Activated CD8-positive, alpha-beta memory T cell treated with anti-CD3 and anti-CD28 coated beads, Interleukin-2, amount 50 U/mL, for 4 hours (primary cell): ENCODE measurements at places on chromosomes 7 and 10.

- no peak for DNase-seq
Measured at GRCh38 chr7:30470771-30471170, 7.8 kb downstream of the NOD1 start.

GRCh38 chr10:27225642-27226257 is 14.8 kb downstream of the ACBD5 start:
- no peak for DNase-seq

DNA sequence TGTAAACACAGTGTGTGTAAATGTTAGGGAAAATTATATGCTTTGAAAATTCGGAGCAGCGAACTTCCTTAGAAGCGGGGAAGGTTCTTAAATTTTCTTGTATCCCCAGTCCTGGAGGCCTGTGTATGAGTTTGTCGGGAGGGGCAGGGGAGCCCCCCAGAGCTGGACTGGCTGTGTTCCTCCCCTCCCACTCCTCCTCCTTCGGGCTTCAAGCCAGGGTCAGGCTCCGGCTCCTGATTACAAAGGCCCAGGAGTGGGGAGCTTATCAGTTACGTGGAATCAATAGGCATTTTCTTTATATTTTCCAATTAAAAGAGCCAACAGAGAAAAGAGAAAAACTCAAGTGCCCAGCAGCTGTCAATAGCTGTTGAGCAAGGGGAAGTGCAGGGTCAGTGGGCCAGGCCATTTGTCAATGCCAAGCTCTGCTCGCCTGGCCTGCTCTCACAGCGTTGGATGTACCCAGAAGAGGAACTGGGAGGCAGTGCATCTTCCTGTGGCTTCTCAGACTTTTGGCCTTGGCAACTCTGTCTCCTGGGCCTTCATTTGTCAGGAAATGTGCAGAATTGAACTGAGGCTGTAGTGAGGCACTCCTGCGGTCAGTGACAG is 156.9 kb upstream of the PCBD1 start:
- DNase-seq, result no peak

DNA sequence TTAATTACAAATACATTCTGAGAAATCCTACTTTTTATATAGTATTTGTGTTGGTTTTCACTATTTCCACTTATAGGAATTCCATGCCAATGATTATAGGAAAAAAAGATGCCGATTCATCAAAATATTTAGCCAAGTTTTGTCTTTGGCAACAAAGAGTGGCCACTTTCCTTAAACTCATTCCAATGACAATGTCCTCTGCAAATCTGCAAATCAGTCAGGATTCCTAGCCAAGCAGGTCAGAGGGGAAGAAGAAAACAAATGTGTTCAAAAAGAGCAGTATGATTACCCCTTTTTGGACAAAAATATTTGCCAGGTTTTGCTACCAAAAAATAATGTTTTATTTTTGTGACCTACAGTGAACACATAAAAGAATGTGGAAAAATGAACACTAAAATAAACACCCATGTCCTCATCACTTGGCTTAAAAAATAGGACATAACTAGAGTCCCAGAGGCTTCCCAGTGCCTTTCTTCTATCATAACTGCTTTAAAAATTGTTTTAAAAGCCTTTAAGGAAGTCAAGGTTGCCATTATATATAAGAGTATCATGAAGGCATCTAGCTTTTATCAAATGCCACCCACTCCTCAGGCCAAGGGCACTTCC is 125.9 kb downstream of the ADAM12 start:
- DNase-seq, result no peak

DNA sequence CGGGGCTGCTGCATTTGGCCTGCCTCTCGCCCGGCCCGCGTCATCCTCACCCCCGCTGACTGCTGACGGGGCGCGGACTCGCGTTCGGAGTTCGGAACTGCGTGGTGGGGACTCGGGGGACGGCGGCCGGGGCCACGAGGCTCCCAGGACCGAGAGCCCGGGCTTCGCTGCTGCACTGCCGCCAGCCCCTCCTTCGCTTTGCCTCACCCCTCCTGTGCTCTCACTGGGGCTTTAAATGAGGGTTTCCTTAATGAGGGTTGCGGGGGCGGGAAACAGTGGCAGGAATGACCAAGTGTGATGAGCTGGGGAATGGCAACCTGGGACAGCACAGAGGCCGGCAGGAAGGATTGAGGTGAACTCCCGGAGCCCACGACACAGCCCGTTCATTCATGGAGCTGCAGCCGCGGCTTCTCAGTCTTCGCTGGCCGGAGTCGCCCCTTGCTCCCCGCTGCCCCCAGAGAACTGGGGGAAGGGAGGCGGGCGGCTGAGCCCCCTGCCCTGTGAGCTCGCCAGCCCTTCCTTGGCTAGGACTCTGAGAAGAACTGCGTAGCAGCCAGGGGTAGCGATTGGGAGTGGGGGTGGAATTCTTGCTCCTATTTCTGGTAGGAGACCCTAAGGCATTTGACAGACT is 1.5 kb upstream of the LRRC4 start:
- DNase-seq, result peak; percentile 26

DNA sequence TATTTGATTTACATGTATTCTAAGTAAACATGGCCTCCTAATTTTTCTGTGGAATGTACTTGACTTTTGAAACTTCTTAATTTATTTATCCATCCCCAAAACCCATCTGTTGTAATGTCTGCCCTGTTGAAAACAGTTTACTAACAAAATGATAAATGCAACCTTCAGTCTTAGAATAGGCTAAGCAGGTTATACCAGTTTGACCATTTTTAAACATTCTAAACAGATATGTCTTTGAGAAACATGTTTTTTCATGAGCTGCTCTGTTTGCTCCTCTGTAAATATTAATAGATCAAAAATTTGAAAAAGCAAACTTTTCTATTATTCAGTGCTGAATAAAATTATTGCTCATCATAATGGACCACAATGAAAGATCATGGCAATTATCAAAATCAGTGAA is 33.4 kb upstream of the NRBF2 start:
- DNase-seq, result no peak

DNA sequence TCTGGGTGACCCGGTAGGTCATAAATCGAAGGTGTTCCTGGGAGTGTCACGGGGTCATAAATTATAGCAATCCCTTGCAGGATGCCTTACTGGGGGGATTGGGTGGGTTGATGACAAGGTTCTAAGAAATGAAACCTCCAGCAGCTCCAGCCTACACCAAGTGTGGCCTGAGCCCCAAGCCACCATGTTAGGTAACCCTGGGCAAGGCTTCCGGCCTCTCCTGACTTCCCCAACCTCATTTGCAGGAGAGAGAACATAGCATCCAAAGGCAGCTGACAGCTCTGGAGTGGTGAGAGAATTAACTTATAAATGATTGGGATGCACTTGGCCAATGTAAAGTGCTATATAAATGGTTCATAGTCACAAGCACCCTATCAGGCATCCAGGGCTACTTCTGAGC is 52.8 kb upstream of the TMEM273 start:
- DNase-seq, result no peak

GRCh38 chr10:80760914-80761371 is 223.2 kb downstream of the SH2D4B start:
- no peak for DNase-seq

DNA sequence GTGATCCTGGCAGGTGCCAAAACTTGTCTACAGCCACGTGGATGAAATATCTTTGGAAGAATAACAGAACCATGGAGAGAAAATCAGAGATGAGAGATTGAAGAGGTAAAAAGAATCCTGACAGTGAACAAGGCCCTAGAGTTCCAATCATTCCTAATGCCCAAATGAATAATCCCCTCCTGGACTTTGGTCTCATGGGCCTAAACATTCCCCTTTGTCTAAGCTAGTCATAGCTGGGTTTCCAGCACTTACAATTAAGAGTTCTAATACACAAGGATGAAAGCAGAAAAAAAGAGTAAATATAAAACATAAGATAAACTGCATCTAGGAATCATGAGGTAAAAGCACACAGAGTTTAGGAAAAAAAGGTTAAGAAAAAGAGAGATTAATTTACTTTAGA is 40.2 kb downstream of the ARHGAP12 start:
- DNase-seq, result no peak

DNA sequence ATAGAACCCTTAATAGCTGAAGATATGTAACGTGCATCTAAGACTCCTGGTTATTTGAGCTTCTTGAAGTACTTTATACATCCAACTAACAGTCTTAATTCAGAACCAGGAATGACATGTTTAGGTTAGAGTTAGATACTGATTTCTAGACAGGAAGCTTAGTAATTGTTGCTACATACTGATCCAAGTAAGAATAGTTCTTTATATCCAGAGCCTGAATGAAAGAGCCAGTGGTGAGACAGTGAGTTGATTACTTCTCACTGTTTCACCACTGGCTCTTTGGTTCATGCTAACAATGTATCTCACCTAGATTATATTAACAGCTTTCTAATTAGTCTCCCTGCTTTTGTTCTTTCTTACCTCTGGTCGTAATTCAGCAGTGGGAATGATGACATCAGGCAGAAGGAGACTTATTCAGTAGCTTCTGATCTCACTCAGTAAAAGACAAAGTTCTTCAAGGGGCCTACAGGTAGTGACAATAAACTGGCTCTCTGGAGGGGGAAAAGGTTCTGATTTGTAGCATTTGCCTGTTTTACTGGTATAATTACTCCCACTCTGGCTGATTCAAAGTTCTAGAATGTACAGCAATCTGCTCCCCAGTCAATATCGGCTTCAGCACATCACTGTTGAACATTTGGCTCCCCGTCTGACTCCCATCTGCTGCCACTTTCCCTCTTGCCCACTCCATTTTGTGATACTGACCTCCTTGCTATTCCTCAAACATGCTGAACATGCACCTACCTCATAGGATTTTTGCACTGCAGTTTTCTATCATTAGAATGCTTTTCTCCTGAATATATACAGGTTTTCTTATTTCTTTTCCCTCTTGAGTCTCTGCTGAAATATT is 29.1 kb downstream of the MCU start:
- no peak for DNase-seq

DNA sequence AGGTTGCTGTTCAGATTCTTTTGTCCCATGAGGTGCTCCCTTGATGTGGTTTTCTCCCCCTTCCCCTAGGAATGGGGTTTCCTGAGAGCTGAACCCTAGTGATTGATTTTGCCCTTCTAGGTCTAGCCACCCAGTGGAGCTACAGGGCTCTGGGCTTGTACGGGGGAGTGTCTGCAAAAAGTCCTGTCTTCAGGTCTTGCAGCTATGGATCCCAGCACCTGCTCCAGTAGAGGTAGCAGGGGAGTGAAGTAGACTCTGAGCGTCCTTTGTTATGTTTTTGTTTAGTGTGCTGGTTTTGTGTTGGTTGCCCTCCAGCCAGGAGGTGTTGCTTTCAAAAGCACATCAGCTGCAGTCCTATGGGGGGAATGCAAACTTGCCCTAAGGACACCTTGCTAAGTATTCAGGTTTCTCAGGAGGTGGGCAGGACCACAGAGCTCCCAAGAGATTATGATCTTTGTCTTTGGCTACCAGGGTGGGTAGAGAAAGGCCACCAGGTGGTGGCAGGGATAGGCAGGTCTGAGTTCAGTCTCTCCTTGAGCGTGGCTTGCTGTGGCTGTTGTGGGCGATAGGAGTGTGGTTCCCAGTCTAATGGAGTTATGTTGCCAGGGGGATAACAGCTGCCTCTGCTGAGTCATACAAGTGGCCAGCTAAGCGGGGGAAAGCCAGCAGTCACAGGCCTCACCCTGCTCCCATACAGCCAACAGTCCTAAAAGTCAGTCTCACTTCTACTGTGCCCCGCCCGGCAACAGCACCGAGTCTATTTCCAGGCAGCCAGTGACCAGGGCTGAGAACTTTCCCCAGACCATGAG is 92.4 kb upstream of the JCAD start:
- no peak for DNase-seq

DNA sequence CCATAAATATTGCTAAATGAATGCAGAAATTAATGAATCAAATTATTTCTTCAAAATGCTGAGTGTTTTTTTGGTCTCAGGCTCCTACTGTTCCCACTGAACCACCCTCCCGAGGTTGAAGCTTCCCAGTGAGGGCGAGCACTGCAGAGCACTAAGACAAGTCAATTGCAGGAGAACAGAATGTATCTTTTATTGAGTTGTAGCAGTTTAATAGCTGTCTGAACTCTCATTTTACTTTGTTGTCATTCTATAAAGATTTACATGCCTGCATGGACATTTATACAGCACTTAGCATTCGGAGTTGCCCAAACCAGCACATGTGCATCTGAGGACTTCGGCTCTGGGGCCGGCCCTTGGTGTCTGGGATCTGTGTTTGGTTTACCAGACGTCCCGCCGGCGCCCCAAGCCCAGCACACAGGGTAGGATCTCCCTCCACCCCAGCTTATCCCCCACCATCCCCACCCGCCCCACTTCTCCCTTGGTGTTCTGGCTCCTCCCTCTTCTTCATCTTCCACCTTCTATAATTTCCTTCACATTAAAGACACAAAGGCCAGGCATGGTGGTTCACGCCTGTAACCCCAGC is 211.0 kb upstream of the SH2B2 start:
- DNase-seq, result no peak

DNA sequence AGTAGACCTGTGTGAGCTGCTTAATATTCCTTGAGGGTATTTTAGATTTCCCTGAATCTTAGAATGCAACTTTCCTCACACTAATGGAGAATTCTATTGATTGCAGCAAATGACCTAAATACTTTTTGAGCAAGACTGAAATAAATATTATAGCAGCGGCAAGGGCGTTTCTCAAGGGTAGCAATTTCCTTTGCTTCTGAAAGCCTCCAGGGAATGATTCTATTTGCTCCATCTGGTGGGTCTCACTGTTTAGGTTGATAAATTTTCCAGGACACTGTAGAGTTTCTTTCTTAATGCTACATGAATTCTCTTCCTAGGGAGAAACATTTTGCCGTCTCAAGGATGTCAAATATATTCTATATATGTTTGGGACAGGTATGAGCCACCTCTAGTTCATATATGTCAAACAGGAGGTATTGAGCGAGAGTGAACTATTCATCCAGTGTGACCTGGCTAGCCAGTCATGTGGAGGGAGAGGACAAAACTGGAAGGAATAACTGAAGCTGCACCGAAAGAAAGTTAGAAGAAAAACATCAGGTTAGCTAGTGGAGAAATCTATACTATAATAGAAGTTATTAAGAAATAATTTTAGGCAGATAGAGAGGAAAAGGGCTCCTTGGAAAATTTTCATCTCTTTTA is 57.9 kb upstream of the FZD8 start:
- DNase-seq, result no peak

- DNase-seq, result no peak
Measured at GRCh38 chr10:13086056-13086455, 13.9 kb upstream of the OPTN start.

DNA sequence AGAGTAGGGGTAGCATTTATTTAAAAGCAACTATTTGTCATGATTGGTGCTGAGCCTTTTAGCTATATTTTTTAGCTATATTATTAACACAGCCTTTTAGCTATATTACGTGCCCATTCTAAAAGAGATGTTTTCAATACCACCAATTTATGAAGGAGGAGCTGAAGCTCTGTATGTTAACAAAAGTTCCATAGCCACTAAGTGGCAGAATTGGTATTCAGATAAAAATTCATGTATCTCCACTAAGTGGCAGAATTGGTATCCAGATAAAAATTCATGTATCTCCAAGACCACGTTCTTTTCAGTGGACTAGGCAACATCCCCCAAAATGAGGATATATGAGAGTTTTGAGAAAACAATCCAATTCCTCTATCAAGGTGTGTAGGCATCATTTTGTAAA is 268.6 kb downstream of the HGF start:
- DNase-seq, result no peak

DNA sequence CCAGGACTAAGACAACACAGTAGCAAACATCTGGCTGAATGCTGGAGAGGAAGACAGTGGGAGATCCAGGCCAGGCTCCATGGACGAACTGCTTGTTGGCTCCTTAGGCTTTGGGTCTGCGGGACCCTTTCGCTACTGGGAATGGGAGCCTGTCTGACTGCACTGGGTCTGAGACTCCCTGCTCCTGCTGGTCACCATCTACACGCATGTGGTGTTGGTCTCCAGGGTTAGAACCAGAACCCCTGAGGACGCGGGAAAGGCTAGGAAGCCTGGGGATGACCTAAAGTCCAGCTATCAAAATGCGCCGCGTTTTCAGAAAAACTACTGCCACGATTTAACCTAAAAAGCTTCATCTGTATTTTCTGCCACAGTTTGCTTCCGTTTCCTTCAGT is 817 bp upstream of the DNAJB6 start:
- no peak for DNase-seq
